Activated naive CD4-positive, alpha-beta T cell treated with Interleukin-2 at 50 U/mL for 16 hours (primary cell): ENCODE measurements at places on chromosomes 4 and X.

DNA sequence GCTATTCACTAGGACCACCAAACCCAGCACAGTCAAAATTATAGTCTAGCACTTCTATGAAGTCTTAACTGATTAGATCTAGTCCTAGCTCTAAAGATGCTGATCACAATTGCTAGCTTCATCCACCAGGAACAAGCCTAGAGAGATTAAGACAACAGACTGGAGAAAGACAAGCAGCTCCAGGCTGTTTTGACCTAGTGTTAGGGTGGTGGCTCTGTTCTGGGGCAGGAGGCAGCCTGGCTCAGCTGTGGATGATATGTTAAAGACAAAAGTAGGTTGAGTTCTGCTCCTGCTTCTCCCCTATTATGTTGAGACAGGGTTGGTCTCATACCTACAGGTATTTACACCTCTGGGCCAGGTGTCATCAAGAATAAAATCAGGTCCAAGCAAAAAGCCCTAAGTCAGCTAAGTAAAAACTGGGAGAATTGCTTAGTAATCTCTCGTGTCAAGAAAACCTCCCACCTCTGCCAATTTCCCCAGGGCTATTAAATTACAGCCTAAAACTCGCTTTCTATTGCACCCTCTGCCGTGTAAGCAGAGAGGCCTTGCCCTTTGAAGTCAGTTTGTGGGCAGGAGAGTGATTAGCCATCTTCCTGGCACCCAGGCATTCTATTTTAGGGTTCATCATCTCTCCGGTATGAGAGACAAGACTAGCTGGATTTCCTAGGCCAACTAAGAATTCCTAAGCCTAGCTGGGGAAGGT, 39.9 kb downstream of the RAB40AL start:
- no peak for DNase-seq

- DNase-seq: no peak
Measured at GRCh38 chr4:14652522-14652921, 349.8 kb upstream of the CPEB2 start.

DNA sequence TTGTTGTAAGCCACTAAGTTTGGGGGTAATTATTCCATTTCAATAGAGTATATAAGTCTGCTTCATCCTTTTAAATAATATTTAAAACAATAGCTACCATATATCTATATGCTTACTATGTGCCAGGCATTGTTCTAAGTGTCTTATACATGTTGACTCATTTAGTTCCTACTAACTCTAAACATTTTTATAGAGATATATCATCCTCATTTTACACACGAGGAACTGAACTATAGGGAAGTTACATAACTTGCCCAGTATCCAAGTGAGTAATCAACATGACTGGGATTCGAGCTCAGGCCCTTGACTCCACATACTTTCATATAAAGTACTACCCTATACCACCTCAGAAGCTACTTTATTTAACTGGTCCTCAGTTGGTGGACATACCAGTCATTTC, 175.3 kb upstream of the RAI2 start:
- no peak for DNase-seq

DNA sequence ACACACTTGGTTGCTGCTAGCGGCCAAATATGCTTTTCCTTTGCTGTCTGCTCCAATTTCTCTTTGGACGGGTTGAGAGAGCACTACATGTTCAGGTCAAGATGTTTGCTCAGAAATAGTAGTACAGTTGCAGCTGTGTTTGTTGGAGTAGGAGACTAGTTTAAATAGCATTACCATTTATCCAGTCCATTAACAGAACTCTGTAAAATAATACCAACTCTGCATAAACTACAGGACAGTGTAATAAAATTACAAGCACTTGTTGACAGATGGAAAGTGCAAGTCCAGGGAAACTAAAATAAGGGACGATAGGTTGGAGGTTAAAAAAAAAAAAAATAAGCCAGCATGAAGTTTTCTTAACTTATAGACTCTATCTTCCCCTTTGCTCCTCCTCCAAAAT, 20.2 kb downstream of the SLIT2 start:
- no peak for DNase-seq

DNA sequence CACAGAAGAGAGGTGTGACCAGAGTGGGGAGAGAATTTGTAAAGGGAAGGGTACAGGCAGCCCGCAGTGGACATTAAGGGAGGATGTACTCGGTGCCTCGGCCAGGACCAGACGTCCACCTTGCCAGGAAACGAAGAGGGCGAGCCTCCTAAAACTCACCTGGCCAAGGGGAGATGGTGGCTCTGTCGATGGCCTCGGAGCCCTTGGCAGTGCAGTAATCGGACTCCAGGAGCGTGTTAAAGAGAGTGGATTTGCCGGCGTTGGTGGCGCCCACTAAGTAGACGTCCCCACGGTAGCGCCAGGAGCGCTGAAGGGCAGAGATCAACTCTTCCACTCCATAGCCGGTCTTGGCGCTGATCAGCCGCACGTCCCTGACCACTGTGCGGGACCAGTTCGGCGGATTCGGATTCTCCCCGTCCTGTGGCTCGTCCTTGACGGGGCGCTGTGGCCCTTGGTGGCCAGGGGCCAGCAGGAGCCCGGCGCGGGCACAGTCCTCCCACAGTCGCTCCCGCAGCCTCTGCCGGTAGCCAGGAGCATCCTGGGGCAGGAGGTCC, 1.0 kb downstream of the NOA1 start:
- DNase-seq: no peak

DNA sequence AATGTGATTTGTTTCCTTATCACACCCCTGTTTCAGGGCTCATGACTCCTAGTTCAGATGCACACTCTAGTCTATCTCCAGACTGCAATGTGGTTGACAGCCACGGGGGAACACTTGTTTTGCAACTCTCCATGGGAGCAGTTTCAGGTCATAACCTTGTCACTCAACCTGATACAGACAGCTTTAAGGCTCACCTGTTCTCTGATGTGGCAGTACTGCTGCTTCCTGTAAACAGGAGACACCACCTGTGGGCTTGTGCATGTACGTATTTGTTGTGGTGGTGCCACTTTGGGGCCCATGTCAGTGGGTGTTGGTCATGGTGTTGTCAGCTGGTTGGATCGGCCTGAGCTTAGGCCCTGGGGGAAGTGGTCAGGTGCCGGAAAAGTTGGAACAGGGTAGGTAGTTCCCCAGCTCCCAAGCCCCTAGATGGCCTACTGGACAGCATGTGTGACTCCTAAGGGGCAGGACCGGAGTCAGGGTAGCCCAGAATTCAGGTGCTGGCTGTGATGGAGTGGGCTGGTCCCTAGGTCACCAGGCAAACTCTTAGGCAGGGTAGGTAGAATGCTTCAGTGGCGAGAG, 46.2 kb downstream of the FAM9B start:
- DNase-seq: peak; percentile 2

DNA sequence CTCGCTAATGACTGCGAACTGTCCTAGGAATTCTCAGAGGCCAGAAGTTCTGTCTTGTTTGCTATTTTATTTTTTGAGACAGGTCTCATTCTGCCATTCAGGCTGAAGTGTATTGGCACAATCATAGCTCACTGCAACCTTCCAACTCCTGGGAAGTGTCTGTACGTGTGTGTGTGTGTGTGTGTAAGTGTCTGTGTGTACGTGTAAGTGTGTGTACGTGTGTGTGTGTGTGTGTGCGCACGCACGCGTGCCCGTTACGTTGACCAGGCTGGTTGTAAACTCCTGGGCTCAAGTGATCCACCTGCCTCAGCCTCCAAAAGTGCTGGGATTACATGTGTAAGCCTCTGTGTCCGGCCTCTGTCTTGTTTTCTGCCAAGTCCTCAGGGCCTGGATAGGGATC, 10.4 kb upstream of the CDK16 start:
- no peak for DNase-seq

- no peak for DNase-seq
Measured at GRCh38 chr4:187415231-187415630, 580.3 kb upstream of the ZFP42 start.

DNA sequence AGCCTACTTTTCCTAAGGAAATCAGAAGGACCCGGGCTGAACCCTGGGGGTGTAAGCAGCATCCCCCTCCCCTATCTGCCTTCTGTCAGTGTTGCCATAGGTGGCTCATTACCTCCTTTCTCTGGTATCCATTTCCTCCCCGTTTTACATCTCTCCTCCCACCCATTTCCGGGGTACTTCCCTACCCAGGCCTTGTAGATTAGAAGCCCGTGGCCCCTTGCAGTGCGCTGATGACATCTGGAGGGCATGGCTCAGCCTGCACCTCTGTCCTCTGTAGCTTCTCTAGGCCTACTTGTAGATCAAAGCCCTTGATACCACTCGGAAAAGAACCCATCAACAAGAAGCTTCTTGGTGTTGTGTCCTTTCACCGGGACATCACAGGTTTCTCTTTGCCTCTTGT, 71.8 kb downstream of the NBDY start:
- peak; percentile 57 for DNase-seq

- no peak for DNase-seq
Measured at GRCh38 chr4:41288254-41288653, 31.5 kb downstream of the UCHL1 start.

DNA sequence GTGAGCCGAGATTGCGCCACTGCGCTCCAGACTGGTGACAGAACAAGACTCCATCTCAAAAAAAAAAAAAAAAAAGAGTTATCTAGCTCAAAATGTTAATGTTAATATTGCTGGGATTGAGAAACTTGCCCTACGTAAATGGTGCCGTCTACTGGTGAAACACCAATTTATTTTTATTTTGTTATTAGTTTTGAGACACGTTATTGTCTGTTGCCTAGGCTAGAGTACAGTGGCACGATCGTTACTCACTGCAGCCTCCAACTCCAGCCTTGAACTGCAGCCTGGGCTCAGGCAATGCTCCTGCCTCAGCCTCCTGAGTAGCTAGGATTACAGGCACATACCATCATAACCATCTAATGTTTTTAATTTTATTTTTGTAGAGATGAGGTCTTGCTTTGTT, 262.8 kb downstream of the BMPR1B start:
- DNase-seq: no peak

DNA sequence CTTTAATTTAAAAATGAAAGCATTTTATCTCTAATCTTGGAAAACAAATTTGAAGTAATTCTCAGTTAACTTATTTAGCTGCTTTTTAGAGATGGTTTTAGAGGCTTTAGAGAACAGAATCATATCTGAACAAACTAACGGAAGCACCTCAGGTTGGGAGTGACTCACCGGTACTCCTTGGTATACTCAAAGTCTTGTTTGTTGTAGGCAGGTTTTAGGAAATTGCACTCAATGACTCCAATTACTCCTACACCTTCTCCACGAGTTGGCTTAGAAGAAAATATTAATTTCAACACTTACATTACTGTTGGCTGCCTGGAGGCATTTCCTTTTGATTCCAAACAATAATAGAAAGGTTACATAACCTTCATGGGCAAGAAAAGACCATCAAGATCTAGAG, 23.6 kb downstream of the MORC4 start:
- no peak for DNase-seq

- no peak for DNase-seq
Measured at GRCh38 chr4:106192131-106192530, 123.9 kb downstream of the TBCK start.

DNA sequence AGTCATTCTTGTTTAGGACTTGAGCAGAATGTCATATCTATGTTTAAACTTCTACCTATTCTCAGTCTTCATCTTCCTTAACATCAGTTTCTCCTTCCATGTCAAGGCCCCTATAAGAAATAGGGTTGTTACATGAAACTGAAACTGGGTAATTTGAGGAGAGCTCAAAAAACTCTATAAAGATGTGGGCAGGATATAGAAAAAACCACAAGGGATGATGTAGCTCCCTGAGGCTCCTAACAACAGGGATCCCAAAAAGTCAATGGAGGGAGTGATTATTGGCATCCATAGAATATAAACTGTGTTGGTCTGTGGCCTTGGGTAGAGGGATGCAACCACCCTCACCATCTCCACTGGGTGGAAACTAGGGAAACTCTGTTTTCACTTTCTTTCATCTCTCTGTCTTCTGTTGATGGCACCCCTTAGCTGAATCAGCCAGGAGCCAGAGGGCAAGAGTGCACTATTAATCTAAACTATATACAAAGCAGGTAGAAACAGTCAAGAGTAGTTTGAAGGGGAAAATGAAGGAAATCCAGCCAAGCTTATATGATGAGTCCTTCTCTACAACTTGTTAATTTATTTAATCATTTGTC, 27.6 kb downstream of the C4orf54 start:
- DNase-seq: no peak

DNA sequence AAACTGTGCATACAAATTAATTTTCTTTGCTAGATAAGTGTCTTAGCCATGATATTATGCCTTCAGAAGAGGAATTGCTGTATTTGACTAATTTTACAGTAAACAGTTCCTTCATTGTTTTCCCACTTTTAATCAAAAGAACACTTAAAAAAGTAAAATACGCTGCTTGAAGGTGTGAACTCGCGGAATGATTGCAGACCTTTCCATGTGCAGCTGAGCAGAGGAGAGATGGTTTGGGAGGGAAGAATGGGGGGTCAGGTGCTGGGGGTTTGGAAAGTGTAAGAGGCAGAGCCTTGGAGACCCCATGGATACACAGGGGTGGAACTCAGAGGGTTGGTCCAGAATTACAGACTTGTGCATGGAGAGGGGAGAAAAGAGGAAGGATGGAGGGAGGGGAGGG, 15.3 kb downstream of the CYTL1 start:
- no peak for DNase-seq

DNA sequence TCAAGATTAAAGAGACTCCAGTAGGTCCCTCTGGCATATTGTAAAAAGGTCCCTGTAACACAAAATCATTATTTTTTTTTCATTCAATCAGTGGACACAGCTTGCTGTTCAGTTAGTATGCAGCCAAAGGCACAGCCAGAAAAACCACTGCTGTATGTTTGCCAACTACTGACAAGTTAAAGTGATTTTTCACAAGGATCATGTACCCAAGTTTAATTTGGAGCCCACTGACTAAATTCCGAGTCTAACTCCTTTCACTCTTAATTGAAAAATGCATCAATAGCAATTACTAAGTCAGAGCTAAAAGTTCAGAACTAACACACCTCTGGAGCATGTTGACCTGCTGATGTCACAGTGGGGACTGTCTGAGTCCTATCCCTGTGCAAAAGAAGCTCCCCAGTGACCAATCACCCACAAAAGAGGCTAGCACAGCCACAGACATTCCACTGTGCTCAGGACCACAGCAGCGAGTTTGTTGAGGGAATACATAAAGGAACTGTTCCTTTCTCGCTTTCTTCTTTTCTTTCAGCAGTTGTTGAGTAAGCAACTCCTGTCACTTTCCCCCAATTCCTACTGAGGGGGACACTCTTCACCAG, 60.4 kb downstream of the STX18 start:
- DNase-seq: no peak

DNA sequence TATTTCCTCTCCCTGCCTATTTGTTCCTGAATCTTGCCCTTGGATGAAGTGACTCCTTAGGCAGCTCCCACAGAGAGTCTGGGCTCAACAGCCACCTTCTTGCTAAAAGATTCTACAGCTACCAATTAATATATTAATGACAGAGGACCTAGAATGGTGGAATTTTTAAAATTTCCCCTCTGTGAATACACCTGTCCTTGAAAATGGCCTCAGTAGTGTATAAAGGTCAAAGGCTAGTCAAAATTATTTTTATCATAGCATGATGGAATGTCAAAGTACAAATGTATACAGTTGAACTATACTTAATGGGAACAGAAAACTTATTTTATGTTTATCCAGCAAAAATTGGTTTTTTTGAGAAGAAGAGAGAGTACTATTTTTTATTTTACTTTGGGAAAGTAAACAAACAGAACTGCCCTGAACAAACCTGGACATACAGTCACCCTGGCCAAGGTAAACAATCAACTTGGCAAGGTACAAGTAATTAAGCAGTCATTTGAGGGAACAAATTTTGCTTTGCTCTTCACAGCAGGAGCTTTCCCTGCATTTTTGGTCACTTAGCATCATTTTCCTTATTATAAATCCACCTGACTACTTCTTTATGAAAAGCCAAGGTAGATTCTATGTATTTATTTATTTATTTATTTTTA, 250.8 kb downstream of the INPP4B start:
- no peak for DNase-seq

GRCh38 chr4:48681856-48682255, 98.2 kb downstream of the FRYL start:
- no peak for DNase-seq
